ENCODE measurements at places on chromosomes 5 and 9.

DNA sequence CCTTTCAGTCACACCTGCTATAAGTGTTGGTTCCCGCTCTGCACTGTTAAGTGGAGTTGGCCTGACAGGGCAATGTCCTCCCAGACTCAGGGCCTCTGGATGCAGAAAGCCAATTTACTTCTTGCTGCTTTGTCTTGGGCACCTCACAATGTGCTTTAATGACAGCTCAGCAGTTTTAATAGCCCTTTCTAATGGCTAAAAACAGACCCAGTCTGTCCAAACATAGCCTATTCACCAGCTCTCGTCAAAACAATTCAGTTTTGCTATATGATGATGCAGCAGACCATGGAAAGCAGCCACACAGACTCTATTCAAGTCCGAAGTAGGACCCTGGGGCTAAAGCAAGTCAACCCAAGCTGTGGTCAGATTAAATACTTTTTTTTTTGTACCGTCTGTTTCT is 529.1 kb upstream of the SEMA6A start:
- DNase-seq: no peak

DNA sequence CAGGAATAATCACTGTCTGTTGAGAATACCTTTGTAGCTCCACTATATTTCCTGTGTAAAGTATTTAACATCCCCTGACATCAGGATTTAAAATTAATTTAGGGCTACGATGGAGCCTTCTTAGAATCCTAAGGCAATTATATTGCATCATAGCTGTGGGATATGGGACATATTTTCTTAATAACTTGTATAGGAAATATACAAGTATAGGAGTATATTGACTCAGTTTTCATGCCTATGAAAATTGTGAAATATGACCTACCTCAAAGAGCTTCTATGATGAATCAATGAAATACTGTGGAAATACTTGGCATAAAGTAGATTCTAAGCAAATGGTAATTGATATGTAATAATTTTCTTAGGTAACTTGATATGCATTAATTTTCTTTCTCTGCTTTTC is 221.0 kb upstream of the KLF4 start:
- peak; percentile 45 for DNase-seq

GRCh38 chr5:75756211-75756610 is 39.0 kb upstream of the POC5 start:
- DNase-seq: no peak

DNA sequence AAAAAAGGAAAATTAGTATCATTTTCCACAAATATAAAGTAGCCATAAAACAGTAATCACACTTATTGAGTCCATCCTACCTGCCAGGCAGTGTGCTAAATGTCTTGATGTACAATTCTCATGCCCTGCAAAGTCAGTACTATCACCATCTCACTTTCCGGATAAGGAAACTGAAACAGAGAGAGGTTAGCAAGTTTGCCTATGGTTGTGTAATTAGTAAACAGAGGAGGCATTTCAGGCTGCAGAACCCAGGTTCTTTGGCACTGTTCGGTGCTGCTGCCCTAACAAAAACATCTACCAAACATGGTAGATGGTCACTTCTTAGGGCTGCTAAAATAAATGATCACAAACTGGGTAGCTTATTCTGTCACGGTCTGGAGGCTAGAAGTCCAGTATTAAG is 22.6 kb downstream of the PLAC8L1 start:
- no peak for DNase-seq

- DNase-seq: no peak
These were observed 53.2 kb upstream of the SNCAIP start for GRCh38 chr5:122258840-122259239.

DNA sequence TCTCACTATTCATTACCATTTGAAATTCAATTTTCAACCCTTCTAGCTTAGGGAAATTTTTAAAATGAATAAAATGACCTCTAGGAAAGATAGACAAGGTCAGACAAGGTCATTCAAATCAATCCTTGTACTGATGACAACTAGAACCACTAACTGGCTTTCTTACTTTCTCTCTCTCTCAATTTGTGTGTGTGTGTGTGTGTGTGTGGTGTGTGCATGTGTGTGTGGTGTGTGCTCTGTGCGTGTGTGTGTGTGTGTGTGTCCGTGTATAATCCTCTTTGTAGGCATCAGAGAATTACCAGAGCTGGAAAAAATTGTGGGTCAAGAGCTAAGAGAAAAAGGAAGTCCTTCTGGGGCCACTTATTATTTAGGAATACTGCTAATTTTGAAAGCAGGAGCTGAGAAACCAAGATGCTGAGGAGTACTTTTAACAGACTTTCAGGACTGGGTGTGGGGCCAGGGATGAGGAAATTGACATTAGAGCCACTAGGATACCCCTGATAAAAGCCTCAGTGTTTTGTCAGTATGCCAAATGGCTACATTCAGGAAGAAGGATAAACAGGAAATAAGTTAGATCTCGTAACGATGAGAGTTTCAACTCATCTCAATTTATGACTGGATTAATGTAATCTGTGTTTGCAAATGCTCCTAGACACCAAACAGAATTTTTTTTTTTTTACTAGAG is 723.3 kb downstream of the CETN3 start:
- no peak for DNase-seq

DNA sequence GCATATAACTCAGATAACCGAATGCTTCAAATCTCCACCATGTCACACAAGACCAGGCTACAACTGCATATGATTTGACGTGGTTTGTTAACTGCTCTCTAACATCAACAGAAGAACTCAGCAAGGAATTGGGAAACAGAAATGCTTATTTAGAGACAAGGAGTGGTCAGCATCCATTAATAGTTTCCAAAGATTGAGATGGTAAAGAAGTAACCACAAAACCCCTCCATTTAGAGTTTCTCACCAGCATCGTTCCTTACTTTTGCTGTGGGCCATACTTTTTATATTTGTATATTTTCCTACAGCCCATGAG is 25.2 kb downstream of the DPYSL3 start:
- DNase-seq: no peak

- DNase-seq: no peak
These were observed 97.4 kb downstream of the CDK5RAP2 start for GRCh38 chr9:120482424-120483186.

DNA sequence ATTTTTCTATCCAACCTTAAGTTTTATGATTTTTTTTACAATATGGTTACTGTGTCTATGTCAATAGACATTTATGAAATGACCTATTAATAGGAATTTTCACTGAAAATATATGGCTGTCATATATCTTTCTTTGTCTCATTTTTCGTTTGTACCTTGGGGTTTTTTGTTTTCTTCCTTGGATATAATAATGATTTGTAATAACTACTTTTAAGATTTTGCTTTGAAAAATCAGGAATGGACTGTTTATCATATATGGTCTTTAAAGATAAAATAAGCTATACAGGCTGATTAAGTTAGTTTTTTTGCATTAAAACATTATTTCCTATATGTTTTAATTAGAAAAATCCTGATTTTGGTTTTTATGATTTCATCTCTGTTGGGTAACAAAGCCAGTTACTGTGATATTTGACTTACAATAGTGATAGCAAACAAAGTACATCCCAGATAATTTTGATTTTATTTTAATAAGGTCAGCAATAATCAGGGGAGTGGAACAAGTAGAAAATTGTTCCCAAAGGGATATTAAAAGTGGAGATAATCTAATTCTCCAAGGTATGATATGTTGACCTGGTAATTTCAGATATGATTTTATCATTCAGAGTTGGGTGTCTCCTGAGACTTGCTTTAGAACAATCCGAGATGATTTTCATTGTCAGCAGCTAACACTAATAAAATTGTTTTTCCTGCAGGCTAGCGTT is 10.3 kb downstream of the NR4A3 start:
- DNase-seq: no peak

DNA sequence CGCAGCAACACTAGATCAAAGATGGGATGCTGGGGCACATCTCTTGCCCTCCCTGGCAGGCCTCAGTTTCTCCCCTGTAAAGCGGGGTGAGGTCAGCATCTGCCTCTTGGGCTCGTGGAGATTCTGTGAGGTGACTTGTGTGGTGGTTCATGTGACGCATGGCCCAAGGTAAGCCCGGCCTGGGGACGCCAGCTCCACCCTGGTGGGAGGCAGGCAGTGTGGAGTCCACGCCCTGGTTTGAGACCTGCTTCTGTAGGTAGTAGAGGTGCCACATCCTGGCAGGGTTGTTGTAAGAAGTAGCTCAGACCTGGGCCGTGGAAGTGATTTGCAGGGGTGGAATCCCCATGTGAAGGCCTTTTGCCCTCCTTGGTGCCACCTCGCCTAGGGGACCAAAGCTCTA is 101.5 kb downstream of the DAB2IP start:
- no peak for DNase-seq

DNA sequence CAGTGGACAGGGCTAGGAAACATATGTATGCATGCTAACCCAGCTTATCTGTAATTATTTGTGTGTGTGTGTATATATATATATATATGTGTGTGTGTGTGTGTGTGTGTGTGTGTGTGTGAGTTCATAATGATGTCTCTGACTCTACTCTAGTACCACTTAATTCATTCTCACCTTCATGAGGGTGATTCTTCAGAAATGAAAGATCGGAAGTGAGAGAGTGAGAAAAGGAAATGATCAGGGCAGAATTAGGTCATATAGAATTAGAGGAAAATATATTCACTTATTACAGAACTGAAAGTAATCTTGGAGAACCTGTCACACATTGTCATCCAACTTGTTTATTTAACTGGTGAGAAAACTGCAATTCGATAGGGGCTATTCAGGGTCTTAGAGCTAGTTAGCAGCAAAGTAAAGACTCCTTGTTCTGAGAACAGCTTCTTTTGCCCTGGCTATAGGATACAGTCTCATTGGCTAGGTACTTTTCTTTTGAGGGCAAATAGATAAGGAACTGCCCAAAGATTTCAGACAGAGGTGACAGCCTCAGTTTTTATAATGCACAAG is 58.8 kb downstream of the C9orf153 start:
- no peak for DNase-seq

- DNase-seq: no peak
These were observed 108.2 kb upstream of the MPDZ start for GRCh38 chr9:13387734-13388067.

- no peak for DNase-seq
These were observed 410.9 kb upstream of the PRR16 start for GRCh38 chr5:120052916-120053828.

- DNase-seq: no peak
These were observed 50.7 kb downstream of the PPP2R2B start for GRCh38 chr5:146827901-146828300.

All from ELR (cell line).